ENCODE measurements at places on chromosomes 11 and 22.

DNA sequence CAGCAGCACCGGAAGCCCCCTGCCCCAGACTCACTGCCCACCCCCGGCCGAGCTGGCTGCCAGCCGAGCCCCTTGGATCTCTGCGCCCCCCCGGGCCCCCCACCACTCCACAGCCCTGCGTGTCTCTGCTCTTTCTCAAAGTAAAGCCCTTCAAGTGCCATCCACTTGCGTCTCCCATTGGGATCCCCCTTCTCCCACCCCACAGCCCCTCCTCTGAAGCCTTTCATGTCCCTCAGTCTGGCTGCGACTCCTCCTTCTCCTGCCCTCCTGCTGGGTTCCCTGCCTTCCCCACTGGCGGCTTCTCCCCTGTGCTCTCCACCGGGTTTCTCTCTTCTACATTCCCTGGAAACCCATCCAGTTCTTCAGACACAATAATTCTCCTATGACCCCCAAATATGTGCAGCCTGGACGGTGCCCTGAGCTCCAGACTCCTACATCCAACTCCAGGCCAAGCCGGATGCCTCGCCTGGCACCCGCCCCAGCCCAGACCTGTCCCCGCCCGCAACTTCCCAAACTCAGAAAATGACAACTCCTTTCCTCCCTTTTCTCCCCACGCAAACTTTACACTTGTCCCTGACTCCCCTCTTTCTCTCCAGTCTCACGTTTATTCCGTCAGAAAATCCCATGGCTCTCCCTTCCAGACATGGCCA is 108.9 kb downstream of the WNT7B start:
- DNase-seq = no peak

DNA sequence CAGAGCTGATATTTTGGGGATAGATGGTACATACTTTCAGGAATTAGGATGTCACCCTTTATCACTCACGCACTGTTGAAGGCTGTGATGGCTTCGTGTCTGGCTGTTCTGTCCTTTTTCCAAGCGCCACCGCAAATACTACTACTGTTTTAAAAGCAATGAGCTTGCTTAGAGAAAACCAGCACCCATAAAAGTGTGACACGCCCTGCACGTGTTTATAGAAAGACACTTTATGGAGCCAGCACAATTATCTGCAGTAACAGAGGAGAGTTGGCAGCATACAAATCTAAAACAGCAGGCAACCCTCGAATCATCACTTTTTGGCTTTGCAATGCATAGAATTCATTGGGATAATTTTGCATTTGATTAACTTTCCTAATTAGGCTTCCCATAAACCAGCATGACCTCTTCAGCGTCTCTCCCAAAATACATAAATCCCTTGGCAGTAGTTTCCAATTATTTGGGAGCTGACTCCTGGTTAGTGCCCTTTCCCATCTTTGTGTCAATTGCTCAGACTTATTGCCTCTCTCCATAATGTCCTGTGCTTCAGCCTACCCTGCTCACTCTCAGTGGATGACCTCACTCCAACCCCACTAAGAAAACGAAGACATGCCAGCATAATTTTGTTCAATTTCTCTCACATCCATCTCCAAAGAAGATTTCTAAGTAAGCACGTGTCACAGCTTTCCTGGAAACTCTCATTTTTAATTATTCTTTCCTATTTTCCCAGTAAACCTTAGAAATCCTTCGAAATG is 118.7 kb upstream of the LARGE1 start:
- no peak for DNase-seq

GRCh38 chr11:1085440-1086170 is 10.9 kb downstream of the MUC2 start:
- DNase-seq = no peak

DNA sequence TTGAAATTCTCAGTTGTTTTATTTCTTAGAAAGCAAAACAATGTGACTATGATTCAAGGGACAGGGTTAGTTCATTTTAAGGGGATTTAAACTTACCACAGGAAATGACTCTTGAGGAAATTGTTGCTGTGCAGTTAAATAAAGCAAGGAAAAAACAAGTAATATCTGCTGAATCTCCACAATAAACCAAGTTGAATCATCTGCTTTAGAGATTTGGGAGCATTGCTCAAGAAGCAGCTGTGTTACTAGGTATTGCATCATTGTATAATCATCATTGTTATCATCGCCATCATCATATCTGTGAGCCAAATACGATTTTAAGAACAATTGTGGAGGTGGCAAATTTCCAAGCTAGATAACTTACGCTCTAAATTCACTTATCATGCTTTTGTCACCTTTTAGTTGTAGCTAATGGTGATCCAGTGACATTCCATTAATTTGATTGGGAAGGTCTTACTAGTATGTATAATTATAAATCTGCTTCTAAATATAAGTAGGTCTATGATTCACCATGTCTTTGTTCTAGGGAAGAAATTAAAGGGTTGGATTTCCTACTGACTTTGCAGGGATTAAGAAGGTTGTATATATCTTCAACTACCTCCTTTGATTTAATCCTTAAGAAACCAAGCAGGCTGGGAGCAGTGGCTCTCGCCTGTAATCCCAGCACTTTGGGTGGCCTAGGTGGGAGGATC is 19.9 kb downstream of the MMP10 start:
- DNase-seq = peak; percentile 96

GRCh38 chr11:101870510-101870909 is 44.3 kb upstream of the CEP126 start:
- peak; percentile 99 for DNase-seq

DNA sequence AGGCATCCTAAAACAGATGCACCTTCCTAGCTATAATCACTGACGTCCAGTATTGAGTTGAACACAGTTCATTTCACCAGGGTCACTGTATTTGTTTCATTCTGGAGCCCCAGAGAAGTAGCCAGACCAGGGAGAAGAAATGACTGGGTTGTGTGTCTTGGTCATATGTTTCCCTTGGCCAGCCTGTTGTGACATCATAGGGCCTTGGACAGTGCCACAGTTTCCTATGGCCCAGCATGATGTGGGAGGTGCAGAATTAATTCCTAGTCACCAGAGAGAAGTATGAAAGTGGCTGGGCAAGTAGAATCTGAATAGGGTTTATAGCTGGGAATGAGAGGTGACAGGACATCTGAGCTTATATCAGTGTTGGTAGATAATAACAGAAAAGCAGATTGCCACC is 84.0 kb upstream of the ZBED5 start:
- DNase-seq = no peak

DNA sequence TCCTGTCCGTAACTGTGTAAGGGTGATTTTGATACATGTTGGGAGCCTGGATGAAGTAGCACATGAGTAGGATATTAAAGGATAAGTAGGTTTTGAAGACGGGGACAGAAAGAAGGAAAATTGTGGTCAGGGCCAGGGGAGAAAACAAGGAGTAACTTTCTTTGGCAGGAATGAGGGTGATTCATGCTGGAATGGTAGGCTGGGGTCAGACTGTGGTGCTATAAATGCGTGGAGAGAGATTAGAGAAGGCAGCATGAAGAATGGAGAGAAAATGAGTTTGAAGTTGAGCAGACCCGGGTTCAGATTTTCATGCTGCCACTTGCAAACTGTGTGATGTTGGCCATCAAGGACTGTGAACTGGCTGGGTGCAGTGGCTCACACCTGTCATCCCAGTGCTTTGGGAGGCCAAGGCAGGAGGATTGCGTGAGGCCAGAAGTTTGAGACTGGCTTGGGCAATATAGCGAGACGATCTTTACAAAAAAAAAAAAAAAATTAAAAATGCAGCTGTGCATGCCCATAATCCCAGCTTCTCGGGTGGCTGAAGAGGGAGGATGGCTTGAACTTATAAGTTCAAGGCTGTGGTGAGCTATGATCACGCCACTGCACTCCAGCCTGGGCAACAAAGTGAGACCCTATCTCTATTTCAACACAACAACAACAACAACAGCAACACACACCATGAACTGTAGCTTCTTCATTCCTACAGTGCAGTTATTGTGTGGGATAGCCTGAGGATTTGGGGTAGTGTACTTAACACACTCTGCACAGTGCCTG is 22.3 kb downstream of the ZBTB16 start:
- no peak for DNase-seq

- DNase-seq = no peak
These were observed 301.8 kb upstream of the API5 start for GRCh38 chr11:43010042-43010441.

GRCh38 chr11:6755303-6755952 is 16.3 kb downstream of the OR2AG2 start:
- no peak for DNase-seq

DNA sequence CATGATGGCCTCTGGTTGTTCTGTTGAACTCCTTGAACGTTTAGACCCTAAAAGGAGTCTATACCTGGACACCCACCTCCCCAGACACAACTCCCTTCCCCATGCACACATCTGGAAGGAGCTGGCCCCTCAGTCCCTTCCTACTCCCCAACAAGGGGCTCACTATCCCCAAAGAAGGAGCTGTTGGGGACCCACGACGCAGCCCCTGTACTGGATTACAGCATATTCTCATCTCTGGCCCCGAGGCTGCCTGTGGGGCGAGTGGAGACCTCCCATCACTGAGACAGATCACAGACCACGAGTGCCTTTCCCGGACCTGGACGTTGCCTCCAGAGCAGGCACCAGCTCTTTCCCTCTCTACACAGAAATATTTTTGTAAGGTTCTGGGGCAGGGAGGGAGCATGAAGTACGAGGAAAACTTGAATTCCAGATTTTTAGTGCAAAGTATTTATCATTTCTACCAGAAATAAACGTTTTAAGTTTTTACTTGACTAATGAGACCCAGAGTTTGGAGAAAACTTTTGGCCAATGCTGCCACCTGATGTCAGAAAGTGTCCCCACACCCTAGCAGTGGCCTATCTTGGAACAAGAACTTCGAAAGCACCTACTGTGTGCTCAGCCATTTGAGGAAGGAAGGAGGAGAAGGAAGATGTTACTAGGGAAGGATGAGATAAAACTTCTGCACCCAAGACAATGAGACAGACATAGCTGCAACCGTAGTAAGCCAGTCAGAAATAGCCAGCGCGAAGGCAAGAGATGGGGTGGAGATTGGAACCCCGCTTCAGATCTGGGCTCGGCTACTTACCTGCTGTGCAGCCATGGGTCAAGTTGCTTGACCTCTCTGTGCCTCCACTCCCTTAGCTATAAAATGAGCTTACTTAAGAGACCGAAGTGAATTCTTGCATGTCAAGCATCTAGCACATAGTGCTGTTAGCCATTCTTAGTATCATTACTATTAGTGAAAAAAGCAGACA is 10.2 kb upstream of the POU2F3 start:
- no peak for DNase-seq

- DNase-seq = no peak
These were observed 29.7 kb upstream of the TRIM29 start for GRCh38 chr11:120167659-120168058.

DNA sequence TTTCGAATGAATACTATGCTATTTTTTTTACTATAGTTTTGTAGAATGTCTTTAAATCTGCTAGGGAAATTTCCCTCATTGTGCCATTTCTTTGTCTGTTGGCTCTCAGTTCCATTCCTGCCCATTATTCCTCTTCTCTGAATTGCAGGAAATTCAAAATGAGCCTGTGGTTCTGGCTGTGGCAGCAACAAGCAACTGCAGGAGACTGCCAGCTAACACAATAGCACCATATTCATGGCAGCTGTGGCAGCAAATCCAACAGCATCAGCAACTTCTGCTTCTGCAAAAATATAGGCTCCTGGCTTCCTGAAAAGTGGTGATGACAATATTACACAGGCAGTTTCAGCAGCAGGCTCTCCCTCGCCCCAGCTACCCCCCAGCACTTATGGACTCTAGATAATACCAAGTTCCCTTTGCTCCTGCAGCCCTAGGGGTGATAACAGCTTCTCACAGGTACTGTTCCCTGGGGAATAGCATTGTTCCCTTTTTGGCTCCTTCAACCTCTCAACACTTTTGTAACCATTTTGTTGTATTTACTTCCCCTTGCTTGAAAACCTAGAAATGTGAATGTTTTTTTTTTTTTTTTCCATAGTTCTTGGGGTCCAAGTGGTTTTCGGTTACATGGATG is 9.3 kb downstream of the PATE4 start:
- no peak for DNase-seq

DNA sequence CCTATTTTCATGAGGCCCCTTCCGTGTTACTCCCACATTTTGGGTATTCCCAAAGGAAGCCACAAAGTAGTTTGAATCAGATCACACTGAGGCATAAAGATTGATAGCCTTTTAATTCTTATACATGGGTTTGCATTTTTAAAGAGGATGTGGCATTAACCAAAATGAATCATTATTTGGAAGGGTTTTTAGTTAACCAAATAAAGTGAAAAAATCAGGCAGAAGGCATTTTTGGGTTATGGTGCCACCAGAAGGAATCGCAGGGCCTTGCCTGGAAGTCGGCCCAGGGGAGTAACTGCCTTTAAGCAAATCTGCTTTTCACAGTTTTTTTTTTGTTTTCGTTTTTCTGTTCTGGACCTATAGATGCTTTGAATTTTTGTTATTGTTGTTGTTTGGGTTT is 55.4 kb downstream of the HSD17B12 start:
- peak; percentile 35 for DNase-seq

DNA sequence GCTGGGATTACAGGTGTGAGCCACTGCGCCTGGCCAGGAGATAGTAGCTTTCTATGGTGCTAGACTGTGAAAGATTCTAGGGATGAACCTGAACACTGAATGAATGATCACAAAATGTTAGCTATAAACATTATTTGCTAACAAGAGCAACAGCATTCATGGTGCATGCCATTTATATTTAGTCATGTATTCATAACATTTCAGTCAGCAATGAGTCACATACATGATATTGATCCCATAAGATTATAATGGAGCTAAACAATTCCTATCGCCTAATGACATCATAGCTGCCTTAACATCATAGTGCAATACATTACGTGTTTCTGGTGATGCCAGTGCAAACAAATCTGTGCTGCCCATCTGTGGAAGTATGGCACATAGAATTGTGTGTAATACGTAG is 164.1 kb downstream of the ARHGAP42 start:
- DNase-seq = peak; percentile 94

- DNase-seq = no peak
These were observed 4.0 kb downstream of the MICAL2 start for GRCh38 chr11:12114193-12115033.

DNA sequence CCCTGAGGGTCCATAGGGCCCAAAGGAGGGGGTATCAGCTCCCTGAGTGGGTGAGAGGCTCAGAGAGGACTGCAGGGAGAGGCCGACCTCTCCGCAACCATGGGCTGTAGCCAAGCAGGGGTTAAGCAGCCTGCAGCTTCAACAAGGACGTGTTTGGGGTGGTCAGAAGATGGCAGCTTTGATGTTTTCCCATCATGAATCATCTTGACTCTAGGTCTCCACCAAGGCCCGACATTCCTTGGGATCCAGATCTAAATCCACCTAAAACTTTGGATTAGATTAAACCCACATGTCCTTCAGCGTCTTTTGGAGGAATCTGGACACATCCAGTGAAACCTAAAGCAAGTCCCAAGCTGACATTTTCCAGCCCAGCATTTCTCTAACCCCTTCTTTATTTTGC is 19.8 kb downstream of the FBLN1 start:
- no peak for DNase-seq

GRCh38 chr11:22405377-22405776 is 67.2 kb downstream of the SLC17A6 start:
- no peak for DNase-seq

GRCh38 chr22:21826204-21826603 is 41.2 kb downstream of the MAPK1 start:
- no peak for DNase-seq

- no peak for DNase-seq
These were observed 259.7 kb downstream of the MN1 start for GRCh38 chr22:27541836-27542235.

Data from HS-5 (cell line).